Activated T-cell treated with anti-CD3 and anti-CD28 coated beads for 48 hours (primary cell): ENCODE measurements at places on chromosomes 3 and 15.

- no peak for DNase-seq
Observed at GRCh38 chr3:59186725-59187124, 136.9 kb upstream of the CFAP20DC start.

DNA sequence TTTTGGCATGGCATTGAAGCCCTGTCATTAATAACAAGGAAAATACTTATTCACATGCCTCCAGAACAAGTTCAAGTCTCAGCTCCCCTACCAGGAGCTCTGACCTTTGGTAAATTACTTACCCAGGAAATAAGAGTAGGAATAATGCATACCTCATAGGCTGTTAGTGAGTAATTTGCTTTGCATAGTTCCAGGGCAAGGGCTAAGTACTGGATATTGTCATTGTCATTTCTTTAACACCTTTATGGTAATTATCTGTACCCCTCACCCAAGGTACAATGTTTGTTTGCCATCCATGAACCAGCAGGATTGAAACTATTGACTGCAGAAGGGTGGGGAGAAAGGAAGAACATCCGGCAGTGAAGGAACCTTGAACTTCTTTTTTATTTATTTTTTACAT, 148.5 kb downstream of the SOX2 start:
- no peak for DNase-seq

DNA sequence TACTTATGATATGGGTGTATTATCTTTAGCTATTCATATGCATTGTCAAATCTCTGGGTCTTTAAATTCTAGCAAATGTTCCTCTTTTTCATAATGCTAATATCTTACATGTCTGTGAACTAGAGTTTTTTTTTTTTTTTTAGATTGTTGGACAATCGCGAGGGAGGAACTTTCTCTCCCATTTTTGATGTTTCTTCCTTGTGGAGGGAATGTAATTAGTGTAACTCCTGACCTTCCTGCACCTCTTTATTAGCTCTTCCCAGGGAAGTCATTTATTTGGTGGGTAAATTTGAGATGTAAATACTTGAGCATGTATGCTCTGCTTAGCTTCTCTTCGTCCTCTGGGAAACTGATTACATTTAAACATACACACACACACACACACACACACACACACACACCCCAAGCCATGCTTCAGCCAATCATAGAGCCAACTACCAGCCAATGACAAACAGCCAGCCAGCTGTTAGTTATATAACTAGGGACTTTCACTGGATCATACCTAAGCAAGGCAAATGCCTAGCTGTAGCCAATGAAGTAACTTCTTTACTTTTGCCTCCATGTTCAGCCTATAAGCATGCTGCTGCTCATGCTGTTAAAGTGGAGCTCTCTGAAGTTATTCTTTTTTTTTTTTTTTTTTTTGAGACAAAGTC, 8.3 kb upstream of the USP8 start:
- DNase-seq, result no peak

DNA sequence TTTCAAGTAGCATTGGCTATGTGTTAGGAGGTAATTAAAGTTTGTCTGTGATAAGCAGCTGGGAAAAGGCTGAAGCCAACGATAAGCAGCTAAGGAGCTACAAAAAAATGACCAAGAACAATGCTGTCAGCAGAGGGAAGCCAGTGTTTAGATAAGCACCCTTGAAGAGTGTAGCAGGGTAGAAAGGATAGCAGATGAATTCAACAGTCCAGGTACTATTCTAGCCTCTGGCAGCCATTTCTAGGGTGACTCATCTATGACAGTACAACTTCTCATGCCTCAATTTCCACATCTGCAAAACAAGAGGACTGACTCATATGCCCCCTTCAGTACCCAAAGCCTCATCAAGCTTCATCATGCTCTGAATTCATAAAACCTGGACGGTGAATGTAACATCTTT, 617.6 kb upstream of the UBE2E2 start:
- no peak for DNase-seq

DNA sequence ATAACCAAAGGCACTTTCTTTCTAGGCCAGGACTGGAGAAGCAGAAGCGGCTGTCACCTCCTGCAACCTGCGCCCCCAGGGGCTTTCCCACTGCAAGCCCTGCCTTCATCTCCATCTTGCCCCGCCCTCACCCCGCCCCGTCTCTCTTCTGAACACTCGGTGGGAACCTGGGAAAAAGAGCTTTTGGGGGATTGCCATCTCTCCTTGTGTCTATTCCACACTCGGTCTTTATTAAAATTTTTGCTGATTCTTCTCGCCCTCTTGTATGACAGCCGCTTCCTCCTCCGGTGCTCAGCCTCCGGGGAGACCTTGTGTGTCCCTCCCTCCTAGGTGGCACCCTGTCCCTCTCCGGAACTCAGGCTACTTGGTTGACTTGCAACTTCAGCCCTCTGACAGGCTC, 41.9 kb upstream of the SPESP1 start:
- DNase-seq, result no peak

DNA sequence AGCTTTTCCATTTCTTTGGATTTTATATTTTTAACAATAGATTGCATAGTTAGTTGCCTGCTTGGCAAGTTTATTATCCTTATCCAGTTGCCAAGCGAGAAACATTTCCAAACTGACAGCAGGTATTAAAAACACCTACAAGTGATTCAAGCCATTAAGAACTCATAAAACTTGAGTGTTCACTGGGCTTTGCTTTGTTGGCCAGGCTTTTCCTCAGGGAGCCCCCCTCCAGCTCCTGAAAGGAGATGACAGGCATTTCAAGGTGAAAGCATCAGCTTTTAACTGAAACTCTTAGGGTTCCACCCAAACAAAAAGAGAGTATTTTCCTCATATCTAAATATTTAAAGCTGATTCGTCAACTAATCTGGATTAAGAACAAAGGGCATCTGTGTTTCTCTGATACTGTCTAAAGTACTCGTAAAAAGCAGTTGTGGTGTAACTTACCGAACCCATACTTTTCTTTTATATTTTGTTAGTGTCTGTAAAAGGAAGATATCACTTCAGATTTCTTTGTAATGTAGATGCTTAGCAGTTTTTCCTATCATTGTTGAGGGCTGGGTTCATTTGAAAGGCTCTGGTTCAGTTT, 363.4 kb downstream of the OTOL1 start:
- DNase-seq, result no peak
